ENCODE measurements at places on chromosomes 2 and 18.

- no peak for DNase-seq
These were observed 86.6 kb downstream of the COL5A2 start for GRCh38 chr2:189092936-189093335.

DNA sequence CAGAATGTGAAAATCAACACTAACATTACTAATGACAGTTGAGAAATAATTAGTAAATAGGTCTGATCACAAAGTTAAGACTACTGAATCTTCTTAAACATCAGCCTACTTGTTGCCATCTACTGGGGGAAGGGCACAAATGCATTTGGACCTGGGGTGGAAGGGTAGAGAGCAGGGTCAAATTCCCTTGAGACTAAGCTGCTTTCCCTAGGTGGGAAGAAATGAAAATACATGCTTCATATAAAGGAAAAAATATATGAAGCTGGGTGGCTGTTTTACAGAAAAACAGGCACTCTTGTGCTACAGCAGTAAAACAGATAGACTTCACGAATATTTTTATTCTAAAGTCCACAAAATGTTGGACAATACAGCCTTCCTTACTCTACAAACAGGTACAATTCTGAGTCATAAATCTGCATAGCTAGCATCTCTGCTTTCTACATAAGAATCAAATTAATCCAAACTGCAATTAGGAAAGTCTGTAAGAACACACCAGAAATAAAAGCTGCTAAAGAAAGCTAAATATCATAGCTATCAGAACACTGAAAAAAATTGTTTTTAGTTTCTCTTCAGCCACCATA, 10.9 kb downstream of the TRIP12 start:
- no peak for DNase-seq

DNA sequence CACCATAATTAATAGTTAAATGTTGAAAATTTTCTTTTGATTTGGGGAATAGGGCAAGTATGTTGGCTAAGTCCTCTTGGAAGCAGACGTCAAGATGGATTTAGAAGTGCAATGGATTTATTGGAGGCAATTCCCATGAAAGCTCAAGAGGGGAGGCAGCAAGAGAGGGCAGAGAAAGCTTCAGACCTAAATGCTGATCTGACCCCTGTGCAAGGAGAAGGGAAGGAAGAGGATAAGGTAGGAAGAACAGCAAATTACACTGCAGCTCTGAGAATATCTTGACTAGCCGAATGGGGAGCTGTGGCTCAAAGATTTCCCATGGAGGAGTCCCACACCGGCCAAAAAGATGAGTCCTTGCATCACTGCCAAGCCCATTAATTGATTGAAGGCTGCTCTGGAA, 46.9 kb upstream of the ATP8B1 start:
- DNase-seq = no peak

GRCh38 chr2:200288670-200289429, 17.6 kb upstream of the SPATS2L start:
- no peak for DNase-seq

DNA sequence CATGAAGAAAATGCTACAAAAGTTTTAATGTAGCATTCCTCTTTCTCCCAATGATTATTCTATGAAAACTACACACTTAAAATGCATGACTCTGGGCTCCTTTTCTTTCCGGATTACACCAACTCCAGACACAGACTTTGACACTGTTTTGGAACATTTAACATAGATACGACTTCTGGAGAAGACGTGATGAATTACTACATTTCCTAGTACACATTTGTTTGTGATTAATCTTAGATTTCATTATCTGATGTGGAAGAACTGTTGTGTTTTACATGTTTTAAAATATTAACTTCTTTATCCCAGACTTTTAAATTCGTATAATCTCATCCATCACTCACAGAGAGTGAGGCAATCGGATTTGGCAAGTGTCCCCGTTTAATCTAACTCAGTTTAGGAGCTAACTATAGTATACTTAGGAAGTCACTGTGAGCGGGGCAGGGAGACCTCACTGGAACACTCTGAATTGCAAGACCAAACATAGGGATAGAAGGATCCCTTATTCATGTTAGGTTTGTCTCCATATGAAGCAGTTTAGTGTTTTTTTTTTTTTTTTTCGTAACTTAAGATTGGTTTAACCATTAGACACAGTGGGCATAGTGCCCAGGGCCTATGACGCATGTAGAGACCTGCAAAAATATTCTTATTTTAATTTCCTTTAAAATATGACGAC, 66.7 kb downstream of the PDE1A start:
- no peak for DNase-seq

GRCh38 chr18:53605198-53605597, 619.3 kb downstream of the MBD2 start:
- no peak for DNase-seq

DNA sequence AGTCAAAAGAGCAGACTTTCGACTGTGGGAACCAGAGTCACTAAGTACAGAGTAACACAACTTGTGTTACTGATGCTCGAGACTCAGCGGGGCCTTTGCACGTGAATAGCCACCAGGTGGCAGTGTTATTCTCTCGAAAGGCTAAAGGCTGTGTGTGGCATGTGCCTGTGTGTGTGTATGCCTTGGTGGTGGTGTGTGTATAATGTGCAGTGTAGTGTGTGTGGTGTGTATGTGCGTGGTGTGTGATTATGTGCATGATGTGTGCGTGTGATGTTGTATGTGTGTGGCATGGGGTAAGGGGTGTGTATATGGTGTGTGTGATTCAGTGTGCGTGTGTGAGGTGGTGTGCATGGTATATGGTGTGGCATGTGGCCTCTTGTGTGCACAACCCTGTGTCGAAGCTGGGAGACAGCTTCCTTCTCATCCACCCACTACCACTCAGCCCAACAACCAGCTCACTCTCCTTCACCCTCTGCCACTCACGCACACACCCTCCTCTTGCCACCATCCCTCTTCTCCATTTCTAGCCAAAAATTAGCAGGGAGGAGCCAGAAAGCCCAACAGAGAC, 83.0 kb upstream of the ZNF532 start:
- peak; percentile 3 for DNase-seq

DNA sequence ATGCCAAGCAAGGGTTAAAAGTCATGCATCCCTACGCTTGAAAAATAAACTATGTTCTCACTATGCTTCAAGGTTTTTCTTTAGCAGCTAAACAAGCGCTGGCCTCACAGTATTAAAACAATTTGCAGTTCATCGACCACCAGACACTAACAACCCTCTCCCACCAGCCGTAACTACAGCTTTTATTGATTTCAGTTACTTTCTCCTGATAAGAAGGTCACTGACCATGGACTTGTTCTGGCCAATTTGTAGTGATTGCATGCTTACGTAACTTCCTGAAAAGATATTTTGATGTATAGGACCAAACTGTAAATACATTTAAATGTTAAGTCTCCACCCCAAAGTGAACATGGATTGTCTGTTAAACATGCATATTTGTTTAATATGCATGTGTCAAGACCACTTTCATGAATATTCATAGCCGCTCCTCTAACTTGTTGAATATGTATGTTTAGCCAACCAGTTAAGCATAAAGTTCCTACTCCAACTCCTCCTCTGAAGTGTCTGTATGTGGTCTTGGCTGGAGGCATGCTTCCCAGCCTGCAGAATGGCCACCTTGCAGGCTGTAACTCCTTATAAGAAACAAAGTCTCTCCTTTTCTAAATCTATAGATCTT, 1.7 kb upstream of the THOC1 start:
- no peak for DNase-seq

GRCh38 chr2:231395188-231396057, at the start of gene B3GNT7:
TSS of gene B3GNT7 (plus strand) at chr2:231395710. CDS start at chr2:231395804, 94 bp downstream.
- no peak for DNase-seq

DNA sequence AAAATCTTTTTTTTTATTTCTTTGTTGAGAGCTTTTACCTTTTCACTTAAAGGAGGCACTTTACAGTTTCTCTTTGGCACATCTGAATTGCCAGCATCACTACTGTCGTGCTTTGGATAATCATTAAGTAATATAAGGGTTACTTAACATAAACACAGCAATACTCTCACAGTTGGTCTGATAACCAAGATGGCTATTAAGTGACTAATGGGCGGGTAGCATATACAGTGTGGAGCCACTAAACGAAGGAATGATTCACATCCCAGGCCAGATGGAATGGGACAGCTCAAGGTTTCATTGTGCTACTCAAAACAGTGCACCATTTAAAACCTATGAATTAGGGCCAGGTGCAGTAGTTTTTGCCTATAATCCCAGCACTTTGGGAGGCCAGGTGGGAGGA, 28.1 kb downstream of the USP37 start:
- no peak for DNase-seq

DNA sequence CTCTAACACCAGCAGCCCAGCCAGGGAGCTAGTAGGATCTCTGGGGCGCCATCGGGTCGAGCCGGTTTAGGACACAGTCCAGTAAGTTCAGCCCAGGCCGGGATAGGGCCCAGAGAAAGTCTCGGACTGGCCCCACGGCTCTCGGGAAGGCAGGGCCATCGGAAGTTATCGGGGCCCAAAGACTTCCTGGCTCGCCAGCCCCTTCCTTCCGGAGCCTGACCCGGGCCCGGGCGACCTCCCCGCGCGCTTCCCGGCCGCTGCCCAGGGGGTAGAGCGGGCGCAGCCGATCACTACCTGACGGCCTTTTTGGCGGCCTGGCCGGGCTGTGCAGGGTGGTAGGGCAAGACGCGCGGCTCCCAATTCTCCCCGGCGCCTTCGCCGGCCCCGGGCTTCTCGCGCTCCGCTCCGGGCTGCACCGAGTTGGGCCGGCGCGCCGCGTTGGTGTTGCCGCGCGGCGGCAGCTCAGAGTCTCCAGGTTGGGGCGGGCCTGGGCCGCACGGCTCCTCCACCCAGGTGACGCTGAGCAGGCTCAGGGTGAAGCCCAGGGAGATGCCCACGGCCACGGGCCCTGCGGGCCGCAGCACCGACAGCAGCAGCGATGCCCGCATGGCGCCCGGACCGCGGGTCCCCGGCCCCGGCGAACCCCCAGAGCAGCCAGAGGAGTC, 546 bp downstream of the CHPF start:
- no peak for DNase-seq

- DNase-seq = no peak
These were observed 48.7 kb downstream of the C1QL2 start for GRCh38 chr2:119109866-119110265.

DNA sequence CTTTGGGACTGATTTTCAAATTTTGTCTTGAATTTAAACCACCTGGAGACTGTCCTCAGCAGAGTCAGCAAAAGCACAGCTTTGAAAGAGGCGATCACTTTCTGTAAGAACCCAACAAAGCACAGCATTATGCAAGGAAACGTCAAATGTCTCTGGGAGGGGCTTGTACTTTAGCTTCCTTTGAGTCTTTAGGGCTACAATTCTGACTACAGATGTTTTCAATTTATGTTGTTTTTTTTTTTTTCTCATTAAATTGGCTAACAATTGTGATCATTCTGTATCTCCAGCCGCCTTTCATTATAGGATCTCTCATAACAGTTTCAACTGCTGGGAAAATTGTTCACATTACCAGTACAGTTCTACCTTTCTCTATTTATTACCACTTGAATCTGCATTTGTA, 48.3 kb downstream of the COL3A1 start:
- DNase-seq = no peak

- no peak for DNase-seq
These were observed 32.4 kb downstream of the SLC35F5 start for GRCh38 chr2:113724010-113724409.

DNA sequence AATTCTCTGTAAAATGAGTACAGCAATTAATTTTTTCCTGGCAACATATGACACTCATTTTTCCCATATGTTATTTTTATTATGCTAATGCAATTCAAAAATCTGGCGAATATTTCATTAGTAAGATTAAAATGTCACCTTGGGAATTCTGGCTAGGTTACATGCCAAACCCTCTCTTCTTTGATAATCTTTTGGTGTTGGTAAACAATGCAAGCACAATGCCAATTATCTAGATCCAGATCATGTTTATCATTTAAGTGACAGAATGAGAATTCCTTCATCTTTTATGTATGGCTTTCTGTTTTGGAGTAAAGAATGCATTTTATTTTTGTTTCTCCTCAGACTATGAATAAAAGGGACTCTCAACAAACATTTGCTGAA, 33.7 kb downstream of the GPR75 start:
- no peak for DNase-seq

GRCh38 chr2:168515502-168515901, 59.4 kb downstream of the CERS6 start:
- no peak for DNase-seq

GRCh38 chr18:8696749-8697211, 8.6 kb upstream of the MTCL1 start:
- peak; percentile 12 for DNase-seq

DNA sequence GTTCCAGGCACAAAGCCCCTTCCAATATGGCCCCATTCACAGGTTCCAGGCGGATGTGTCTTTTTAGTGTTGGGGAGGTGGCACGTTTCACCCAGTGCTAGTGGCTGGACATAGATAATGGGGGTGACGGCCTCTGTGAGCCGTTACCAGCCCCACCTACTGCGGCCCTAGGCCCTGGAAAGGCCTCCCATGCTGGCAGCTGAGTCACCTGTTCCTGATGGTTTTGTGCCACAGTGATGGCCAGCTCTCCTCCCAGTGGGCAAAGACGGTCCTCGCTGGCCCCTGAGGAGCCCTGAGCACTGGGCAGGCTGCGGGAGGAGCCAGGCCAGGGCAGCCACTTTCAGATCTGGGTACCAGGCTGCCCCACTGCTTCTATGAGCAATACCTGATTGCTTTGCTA, 40.0 kb upstream of the GPC1 start:
- no peak for DNase-seq

DNA sequence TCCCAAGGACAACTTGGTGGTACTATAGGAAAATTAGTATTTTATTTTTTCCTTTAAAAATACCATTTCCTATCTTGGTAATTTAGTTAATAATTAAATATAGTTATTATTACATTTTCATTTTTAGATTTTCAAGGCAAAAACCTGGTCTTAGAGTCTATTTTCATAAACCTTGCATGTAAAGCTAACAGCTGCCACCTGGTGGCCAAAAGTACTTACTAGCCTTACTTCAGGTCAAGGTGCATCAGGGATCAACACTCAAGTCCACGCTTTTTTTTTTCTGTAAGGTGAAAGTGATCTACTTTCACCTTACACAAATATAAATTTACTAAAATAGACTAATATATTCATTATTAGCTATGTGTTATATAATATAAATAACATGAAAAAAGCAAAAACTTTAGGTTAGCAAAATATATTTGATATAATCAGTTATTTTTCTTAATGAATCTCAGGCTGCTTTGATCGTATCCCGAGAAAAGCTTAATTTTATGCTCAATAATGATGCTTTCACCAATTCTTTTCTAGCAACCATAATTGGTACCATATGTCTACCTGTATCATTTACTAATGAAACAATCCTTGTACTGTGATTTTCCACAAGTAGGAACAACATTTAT, 62.5 kb downstream of the RELCH start:
- DNase-seq = peak; percentile 1
